ENCODE measurements at places on chromosomes 5 and 9. TPM values are rescaled to one million over a fixed set of nuclear protein-coding genes. Genes with fewer than 3 reads are reported as not detected.

GRCh38 chr9:135088979-135089847, 1.7 kb downstream of the OLFM1 start:
- no peak for DNase-seq

GRCh38 chr5:140227046-140227445, 52.1 kb downstream of the CYSTM1 start:
- DNase-seq = no peak

DNA sequence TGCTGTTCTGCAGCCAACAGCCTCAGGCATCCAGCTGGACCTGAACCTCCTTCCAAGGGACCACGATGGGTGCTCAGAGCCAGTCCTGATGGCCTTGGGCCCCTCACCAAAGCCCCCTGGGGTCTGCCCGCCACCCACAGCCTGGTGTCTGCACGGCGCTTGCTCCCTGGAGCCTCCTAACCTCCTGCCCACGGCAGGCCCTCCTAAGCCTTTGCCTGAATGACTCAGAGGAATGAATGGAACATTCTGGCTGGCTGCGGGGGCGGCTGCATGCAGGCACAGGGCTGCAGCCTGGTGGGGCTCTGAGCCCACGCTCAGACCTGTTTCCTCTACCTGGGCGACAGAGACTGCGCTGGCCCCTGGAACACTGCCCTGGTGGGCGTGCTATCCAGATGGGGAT, 6.9 kb downstream of the SOHLH1 start:
- no peak for DNase-seq

GRCh38 chr5:62732677-62733121, 154.1 kb downstream of the LRRC70 start:
- DNase-seq = no peak

- DNase-seq = no peak
Observed at GRCh38 chr5:93307557-93307956, 273.5 kb downstream of the NR2F1-AS1 start.

GRCh38 chr5:130555429-130555828, 609.6 kb downstream of the HINT1 start:
- DNase-seq = no peak

- no peak for DNase-seq
Observed at GRCh38 chr5:137101544-137101943, 397.6 kb downstream of the SPOCK1 start.

DNA sequence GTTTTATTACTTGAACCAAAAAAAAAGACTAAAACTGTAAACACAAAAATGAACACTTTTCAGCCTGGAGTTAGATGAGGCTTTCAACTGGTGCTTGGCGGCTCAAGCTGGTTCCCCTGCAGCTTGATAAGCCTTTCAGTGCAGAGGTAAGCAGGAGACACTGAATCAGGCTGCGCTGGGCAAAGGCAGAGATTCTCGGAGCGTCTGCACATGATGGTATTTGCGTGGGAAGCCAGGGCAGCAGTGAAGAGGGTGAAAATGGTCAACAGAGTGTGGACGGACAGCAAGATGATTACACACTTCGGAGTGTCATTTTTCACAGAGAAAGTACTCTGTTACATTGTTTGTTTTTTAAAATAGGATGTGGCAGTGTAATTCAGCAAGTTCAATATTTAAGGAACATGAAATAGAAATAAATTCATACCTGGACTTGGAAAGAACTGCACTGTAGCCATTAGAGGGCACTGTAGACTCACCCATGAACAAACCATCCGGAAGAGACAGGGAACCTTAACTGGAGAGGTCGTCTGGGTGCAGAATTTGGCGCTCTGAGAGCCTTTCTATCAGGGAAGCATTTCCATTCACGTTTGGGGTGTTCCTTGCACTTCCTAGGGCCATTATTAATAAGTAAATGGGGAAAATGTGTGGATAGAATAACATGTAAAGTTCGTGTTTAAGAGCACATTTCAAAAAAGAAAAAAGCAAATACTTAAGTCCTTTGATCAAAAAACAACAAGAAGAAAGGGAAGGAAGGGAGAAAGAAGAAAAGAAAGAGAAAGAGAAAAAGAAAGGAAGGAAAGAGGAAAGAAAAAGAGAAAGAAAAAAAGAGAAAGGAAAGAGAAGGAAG, 69.8 kb downstream of the ICE1 start:
- DNase-seq = no peak

DNA sequence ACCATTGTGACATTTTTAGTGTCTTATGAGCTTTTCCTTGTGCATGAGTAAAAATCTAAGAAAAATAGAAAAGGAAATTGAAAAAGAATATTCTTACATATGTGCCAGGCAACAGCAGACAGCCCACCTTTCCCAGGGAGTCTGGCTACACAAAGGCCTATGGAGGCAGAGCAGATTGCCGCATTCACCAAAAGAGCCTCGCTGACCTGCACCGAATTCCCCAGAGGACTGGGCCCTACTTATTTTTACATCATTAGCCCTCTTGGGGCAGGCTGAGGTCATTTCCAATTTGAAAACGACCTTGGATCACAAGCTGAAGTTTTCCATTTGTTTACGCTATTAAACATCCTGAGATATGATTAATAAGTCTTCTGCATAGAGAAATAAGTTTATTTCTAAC, 66.2 kb upstream of the WDR41 start:
- DNase-seq = no peak

DNA sequence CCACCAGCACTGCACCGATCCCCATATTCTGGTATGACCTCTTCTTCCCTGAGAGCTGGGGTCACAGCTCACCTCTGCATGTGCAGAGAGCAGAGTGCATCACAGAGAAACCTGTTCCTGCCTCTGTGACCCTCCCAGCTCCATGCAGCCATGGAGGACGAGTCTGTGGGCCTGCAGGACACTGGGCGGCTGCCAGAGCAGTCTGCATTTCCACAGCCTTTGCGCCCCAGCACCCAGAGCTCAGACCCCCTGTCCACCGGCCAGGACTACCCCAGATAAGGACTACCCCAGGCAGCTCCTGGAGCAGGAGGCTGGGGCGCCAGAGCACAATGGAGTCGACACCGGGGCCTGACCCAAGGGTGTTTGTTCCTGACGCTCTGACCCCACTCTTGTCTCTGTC, 308.1 kb upstream of the IRX1 start:
- no peak for DNase-seq

DNA sequence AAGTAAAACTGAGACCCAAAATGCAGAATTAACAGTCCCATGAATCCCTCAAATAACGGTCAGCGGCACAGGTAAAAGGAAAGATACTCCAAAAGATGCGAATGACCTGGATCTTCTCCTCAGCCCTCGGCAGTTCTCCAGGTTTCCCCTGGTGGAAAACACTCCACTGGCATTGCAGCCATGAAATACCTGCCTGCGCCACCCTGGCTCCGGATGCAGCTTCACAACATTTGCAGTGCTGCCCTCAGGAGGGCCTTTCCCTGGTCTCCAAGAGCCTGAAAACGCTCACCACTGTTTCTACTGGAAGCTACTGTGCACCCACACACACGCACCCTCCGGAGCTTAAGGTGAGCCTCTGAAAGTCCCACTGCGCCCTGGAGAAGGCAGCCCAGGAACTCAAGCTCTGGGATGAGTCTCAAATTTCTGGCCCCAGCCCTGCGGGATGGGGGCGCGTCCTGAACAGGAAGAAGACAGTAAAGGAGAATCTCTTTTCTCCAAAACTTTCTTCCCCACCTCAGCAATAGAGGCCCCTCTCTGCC, 612 bp downstream of the UGT3A2 start:
- no peak for DNase-seq

DNA sequence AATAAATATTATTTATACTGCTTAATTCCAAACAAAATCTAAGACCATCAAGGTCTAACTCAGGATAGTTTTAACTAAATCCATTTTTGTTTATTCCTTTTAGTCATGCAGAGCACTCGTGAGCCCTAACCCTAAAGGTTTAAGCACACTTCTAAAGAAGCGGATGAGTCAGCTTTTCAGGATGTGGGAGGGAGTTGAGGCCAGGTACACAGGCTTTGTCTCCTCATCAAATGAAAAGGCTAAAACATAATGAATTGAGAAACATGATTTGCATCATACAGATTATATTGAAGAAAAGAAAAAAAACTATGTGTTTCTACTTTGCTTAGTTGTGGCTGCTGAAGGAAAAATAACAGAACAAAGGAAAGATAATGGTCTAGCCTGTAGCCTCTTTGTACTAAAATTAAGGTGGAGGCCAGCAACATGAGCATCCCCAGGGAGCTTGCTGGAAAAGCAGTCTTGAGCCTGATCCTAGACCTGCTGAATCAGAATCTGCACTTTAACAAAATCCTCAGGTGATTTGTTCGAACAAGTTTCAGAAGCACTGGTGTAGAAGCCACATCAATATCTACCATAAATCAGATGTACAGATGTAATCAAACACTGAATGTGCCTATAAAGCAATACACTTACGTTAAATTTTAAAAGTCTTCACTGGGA, 21.1 kb upstream of the ISCA1 start:
- no peak for DNase-seq

GRCh38 chr5:25119650-25120049, 474.9 kb upstream of the CDH10 start:
- no peak for DNase-seq

DNA sequence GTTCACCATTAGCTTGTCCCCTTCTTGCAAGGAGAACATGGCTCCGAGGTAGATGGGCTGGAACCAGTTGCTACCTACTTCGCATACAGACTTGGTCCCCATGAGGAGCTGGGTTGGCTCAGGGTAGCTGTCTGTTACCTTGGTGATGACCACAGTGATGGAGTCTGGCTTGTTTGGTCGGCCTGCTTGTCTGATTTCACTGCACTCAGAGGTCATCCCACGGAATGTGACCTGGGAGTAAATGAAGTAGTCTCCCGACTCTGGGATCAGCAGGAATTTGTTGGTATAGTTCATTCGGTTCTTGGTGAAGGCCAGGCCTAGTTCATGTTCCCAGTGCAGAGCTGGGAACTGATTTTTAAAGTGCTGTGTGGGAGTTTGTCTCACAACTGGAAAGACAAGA, 15.3 kb downstream of the TNFSF15 start:
- no peak for DNase-seq

DNA sequence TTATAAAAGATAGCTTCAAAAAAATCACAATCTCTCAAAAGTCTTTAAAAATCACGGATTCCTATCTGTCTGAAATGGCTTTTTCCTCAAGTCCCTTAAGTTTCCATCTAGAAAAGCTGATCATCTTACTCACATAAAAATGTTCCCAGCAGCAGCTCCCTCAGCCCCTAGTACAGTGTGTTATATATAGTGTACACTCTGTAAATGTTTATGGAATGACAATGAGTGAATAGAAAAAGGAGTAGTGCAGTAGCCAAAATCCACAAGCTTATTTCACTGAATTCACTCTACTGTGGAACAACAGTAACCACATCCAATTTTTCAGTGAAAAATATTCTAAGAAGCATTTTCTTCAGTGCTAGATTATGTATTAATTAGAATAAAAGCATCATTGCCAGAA, 609.4 kb downstream of the DTWD2 start:
- DNase-seq = no peak

DNA sequence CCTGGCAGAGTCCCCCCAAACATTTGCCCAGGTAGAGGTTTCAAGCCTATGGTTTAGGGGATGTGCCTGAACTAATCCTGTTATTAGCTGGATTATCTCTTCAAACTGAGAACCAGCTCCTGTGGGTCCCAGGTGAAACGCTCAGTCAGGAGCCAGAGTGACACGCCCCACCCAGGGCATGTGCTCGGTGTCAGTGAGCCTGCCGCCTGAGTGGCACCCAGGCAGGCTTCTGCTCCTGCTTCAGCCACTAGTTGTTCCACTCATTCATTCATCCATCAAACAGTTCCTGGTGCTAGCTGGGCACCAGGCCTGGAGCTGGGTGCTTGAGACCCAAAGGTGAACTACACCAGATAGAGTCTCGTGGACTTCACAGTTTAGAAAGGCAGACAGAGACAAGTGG, 129.4 kb upstream of the PITX1 start:
- DNase-seq = no peak

DNA sequence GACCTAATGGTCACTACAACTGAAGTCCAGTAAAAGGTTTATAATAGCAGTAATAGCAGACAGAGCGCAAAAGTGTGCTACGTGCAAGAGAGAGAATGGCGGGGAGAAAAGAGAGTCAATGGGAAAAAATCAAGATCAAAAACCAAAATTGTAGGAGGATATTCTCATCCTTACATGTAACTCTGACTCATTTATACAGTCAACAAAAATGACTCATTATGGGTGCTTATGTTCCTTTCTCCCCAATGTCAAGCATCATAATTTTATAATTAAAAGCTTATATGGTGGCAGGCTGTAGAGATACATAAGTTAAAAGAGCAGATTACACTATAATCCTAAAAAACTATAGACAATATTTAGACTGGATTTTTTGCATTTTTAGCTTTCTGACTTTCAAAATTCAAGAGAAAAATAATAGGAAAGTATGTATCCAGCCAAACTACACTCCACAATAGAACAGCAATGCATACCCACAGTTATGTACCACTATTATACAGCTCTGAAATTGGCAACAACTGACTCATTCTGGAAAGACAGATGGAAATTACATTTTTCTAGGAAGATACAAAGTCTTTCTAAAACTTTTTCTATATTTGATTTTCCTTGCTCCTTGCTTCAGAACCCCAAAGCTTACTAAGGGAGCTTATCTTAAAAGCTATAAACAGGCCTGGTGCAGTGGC, 78.4 kb downstream of the PLPP1 start:
- no peak for DNase-seq

- no peak for DNase-seq
Observed at GRCh38 chr5:17275289-17276158, 58.1 kb downstream of the BASP1 start.

- no peak for DNase-seq
Observed at GRCh38 chr9:20788526-20789451, 104.7 kb downstream of the FOCAD start.

DNA sequence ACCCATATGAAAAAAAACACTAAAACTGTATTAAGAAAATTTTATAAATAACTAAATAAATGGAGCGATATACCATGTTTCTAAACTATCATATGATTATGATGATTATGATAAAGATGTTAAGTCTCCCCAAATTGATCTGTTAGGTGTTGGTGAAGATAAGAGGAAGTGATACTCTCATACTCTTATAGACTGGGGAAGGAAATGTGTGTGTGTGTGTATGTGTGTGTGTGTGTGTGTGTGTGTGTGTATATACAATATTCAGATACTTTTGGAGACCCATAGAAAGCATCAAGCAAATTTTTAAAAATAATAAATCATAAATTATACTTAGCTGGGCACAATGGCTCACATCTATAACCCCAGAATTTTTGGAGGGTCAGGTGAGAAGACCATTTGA, 62.9 kb downstream of the TMEM232 start:
- no peak for DNase-seq

DNA sequence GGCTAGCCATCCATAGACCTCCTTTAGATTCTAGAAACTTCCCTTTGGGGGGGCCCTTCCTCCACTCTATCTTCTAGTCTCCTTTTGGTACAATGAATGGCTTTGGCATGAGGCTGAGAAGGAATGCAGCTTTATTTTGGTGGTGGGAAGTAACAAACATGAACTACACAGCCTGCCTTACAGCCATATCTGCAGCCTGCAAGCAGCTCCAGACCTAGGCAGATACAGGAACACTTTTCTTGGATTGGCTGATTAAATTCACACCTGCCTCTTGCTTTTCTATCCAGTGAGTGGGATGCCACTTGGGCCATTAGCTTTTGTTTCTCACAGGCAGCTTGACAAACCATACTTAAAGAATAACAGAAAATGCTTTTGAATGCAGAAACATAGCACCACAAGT, 28.2 kb downstream of the NR6A1 start:
- DNase-seq = no peak

Gene RNF180
- 21.7 TPM for total RNA-seq

Gene CCL27
- total RNA-seq = not detected

Gene TMEM252
- total RNA-seq = 0.24 TPM

Gene RABGAP1
- total RNA-seq = 64.8 TPM

Gene GABBR2
- not detected for total RNA-seq

Gene STOM
- 79.3 TPM for total RNA-seq
